Stimulated activated CD4-positive, alpha-beta T cell treated with anti-CD3 and anti-CD28 coated beads, Interleukin-1b, Interleukin-23, amount 100 ng/mL, for 1 hour (primary cell): ENCODE measurements at places on chromosomes 1 and 21.

GRCh38 chr21:31888936-31889371 lies 16.1 kb downstream of the HUNK start:
- DNase-seq: no peak

- no peak for DNase-seq
These were observed 29.5 kb upstream of the REG4 start for GRCh38 chr1:119840745-119841144.

GRCh38 chr1:78690516-78690915 lies 40.9 kb downstream of the IFI44 start:
- no peak for DNase-seq

DNA sequence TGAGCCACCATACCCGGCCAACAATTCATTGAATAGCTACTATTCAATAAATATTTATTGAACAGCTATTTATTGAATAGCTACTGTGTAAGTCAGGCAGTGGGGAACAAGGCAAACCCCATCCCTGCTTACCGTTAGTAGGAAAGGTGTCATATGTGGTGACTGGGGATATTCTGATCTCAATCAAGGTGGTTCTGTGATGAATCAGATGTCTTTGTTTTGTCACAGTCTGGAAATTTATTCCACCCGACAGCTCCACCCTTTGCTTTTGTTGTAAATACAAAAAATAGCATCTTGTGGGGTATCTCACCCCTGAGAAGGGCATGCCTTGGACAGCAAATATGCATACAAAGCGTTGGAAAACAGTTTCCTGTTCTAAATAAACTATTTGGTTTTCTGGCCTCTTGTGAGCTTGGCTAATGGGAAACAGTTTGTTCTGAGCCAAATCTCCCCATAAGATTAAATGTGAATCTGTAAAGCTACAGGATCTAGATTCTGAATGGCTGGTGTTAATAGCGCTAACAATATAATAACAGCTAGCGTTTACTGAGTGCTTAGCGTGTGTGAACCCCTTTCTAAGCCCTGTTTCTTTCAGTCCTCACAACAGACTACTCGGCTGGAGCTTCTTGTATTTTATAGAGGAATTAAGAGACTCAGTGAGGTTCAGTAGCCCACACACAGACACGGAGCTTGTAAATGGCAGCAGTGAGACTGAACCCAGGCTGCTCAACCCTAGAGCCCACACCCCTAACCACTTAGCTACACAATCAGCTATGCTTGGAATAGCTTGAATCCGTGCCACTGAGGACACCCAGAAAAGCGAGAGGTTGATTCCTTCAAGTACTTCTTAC lies 5.5 kb downstream of the PDPN start:
- no peak for DNase-seq

DNA sequence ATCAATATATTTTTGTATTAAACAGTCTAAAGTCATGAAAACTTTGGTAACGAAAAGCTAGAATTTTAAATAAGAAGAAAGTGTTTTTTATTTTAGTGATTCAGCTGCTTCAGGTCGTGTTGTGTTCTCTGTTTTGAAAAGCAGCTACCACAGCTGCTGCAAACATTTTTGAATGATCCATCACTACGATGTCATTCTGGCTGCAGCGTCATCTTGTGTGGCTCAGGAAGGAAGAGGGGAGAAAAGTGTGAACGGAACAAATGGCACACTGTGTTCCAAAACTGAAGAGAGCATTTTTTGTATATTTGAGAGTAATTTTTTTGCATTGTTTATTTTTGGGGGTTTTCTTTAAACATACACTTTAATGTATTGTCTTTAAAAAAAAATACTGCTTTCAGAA lies 323.0 kb upstream of the ADGRL2 start:
- no peak for DNase-seq

GRCh38 chr1:33342041-33342723 lies 21.3 kb upstream of the A3GALT2 start:
- DNase-seq: no peak

GRCh38 chr1:36183309-36183856 lies 27.4 kb downstream of the MAP7D1 start:
- DNase-seq: no peak

- DNase-seq: no peak
These were observed 176.1 kb upstream of the TMEM51 start for GRCh38 chr1:14977338-14977931.

GRCh38 chr1:41108696-41109275 lies 87.3 kb upstream of the SLFNL1 start:
- no peak for DNase-seq

GRCh38 chr21:39456665-39457064 lies 4.9 kb downstream of the SH3BGR start:
- no peak for DNase-seq

DNA sequence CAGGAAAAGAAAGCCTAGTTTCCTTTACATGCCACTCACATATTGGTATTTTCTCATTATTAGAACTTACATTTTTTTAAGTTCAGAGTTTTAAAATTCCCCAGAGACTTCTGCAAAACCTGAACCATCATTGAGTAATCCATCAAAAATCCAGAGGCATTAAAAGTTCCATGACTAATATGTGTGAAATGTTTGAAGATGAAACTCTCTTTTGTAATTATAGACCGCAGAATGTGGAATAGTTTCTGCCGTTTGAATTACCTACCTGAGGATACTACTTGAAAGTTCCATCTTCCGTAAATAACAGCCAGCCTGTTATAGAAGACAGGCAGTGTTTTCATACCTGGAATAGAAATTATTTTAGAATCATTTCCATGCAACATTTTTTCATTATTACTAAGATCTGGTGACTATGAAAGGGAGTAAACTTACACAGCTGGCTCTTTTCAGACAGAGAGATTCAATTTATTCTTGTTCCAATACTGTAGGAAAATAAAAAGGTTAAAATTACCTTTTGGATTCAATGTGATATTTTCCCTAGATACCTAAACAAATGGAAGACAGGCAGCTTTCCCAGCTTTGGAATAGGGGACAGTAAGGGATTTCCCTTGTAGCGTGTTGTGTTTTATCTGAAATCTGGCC lies 131.4 kb downstream of the ST6GALNAC5 start:
- DNase-seq: no peak

GRCh38 chr1:21665711-21666575 lies 3.2 kb downstream of the RAP1GAP start:
- DNase-seq: no peak

- no peak for DNase-seq
These were observed 380.9 kb upstream of the PTBP2 start for GRCh38 chr1:96340686-96341085.

DNA sequence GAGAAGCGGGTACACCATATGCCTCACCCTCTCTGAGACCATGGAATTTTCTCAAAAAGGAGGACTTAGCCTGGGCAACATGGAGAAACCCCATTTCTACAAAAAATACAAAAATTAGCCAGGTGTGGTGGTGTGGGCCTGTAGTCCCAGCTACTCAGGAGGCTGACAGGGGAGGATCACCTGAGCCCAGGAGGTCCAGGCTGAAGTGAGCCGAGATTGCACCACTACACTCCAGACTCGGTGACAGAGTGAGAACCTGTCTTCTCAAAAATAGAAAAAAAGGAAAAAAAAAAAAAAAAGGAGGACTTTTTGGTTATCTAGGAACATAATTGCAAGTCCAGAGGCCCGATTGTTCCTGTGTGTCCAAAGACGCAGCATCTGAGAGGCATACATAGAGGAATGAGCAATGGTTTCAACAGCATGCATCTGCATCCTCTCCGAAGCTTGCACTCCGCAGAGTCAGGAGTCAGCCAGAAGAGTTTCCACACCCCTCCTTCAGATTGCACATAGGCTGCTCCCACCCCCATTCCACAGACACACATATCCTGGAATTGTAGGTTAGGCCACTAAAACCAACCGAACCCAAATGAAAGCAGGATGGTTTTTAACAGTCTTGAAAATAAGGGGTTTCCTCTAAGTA lies 2.5 kb upstream of the TBX15 start:
- no peak for DNase-seq

DNA sequence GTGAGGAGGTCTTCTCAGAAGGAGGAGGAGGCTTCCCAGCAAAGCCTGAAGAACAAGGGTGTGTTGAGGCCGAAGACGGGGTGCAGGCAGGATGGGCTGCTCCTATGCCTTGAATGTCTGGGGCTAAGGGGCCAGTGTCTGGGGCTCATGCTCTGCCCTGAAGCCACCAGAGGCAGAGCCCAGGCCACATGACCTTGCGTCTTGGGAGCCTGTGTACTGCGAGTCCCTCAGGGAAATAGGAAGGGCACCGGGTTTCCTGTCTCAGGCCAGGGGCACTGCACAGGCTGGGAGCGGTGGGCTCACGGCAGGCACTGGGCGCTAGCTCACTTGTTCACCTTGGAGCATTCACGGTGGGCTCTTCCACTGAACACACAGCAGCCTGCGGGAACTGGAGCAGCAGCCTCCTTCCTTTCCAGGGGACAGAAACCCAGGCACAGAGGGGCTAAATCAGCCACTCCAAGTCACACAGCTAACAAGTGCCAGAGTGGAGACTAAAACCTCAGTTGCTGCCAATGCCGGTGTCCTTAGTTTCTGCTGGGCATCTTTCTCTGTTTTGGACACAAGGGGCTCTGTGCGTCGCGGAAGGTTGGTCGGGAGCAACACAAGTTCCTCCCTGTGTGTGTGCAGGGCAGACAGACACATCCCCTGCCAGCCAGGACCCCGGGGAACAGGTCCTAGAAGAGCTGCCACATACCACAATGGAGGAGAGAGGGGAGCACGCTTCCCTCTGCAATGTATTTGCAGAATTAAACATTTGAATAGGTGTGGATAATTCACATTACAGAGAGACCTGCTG lies 104.8 kb upstream of the C1orf174 start:
- no peak for DNase-seq

GRCh38 chr1:41657679-41658295 lies 173.3 kb upstream of the EDN2 start:
- no peak for DNase-seq

DNA sequence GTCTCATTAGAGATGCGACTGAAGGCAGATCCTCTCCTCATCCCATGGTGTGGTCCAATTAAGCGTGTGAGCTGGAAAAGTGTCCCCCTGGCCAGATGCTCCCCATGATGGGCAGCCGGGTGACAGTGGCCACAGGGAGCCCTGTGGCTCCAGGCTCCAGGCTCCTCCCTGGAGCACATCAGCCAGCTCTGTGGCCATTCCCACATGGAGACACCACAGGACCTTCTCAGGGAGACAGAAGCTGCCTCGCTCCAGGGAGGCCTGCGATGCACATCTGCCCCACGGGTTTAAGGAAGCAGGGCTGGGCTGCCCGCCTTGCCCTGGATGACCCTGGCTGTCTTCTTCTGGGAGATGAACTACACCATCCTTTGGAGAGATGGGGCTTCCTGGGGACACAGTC lies 99.9 kb upstream of the TLR5 start:
- no peak for DNase-seq

- no peak for DNase-seq
These were observed 5.5 kb upstream of the SNAPIN start for GRCh38 chr1:153652805-153653500.

DNA sequence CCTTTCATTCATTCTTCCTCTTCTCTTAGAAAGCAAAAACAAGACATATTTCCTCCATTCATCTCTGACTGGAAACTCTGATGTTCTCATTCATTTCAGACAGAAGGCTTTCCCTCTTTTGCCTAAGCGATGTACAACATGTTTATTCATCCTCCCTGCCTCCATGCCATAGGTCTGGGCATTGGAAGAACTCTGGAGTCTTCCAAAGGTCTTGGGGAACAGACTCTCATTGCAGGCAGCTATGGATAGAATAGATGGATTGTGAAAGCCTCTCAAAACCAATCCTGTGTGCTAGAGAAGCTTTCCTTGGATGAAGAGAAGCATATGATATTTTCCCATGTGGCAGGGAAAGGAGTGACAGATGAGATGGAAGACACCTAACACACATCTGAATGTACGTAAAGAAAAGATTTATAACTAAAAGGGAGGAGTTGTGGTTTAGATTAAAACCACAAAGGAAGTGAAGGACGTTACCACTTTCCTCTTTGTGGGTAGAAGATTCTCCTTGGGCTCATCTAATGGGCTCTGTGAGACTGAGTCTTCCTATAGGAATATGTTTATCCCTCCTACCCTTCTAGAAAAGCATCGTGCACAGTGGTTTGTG lies 38.7 kb downstream of the BCL9 start:
- DNase-seq: no peak

DNA sequence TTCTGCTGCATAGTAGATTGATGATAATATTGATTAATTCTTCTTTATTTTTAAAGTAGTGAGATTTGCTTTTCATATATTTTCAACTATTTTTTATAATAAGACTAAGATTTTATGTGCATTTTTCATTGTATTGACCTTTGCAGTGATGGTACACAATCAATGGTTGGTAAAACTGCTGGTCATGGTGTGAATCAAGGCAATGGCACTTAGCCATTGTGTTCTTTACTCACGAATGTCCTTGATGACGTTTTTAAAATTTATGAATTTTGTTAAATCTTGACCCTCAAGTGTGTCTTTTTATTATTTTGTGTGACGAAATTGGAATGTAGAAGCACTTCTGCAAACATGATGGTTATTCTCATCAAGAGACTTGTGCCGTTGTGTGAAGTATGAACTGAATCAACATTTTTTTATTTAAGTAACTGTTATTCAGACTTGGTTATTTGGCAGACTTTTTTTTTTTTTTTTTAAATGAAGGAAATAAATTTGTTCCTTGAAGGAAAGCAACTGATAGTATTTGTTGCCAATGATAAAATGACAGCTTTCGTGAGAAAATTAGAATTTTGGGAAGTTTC lies 22.6 kb downstream of the CDC73 start:
- no peak for DNase-seq

DNA sequence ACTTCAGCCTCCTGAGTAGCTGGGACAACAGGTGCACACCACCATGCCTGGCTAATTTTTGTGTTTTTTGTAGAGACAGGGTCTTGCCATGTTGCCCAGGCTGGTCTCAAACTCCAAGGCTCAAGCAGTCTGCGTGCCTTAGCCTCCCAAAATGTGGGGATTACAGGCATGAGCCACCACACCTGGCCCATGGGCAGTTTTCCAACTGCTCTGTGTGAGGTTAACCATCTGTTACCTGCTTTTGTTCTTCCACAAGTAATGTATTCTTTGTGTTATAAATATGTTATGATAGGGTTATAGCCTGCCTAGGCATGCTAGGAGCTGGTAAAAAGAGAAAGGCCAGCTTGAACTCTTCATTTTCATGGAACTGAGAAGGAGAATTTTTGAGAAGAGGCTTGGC lies 30.7 kb downstream of the TUFT1 start:
- no peak for DNase-seq

DNA sequence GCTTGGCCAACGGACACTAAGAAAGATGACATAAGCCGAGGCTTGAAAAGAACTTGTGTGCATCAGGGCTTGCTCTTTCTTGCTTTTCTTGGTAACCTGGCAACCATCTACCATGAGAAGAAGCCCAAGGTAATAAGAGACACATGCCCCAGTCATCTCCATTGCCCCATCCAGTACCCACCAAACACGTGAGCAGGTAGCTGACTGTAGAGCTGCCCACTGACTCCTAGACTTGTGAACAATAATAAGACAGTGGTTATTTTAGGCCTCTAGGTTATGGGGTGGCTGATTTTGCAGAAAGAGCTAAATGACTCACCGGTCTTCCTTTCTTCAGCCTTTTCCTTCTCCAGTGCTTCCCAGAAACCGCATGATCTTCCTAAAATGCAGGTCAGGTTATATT lies 105.0 kb upstream of the JUN start:
- DNase-seq: no peak
